ENCODE measurements at places on chromosomes 12 and 14. TPM values are rescaled to one million over a fixed set of nuclear protein-coding genes. Genes with fewer than 3 reads are reported as not detected.

DNA sequence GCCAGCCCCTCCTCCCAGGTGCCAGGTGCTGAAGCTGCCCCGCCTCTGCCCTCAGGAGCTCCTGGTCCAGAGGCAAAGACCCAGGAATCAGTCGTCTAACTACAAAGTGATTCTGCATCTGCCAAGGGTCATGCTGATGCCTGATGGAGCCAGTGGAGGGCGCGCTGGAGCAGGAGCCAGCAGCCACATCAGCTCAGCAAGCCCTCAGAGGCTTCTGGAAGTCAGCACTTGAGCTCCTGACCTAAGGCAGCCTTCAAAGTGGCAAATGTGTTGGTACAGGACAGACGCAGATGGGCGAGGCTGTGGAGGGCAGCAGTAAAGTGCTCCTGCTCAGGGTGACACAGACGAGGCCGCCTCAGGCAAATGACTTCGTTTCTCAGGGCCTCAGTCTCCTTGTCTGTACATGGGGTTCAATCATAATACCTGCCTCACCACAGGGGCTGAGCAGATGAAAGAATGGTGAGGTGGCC is 10.9 kb downstream of the C12orf43 start:
- no peak for DNase-seq

GRCh38 chr14:38412654-38413053 is 156.8 kb upstream of the CLEC14A start:
- no peak for DNase-seq

DNA sequence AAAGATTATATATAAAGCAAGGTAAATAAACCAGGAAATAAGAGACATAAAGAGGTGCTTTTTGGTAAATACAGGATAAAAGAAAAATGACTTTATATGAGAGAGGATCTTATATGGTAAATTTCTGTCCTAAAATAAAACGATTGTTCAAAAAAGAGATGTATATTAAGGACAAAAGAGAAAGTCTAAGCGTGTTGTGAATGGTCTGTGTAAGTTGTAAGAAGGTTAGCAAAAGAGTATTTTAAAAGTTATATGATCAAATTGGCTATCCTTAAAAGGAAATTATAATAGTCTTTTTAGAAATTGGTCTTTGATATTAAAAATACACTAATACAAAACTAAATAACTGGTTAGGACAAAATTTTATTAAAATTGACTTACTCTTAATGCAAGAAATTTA is 14.1 kb upstream of the ACSM4 start:
- DNase-seq, result no peak

GRCh38 chr12:5200278-5201087 is 156.8 kb downstream of the KCNA5 start:
- no peak for DNase-seq

DNA sequence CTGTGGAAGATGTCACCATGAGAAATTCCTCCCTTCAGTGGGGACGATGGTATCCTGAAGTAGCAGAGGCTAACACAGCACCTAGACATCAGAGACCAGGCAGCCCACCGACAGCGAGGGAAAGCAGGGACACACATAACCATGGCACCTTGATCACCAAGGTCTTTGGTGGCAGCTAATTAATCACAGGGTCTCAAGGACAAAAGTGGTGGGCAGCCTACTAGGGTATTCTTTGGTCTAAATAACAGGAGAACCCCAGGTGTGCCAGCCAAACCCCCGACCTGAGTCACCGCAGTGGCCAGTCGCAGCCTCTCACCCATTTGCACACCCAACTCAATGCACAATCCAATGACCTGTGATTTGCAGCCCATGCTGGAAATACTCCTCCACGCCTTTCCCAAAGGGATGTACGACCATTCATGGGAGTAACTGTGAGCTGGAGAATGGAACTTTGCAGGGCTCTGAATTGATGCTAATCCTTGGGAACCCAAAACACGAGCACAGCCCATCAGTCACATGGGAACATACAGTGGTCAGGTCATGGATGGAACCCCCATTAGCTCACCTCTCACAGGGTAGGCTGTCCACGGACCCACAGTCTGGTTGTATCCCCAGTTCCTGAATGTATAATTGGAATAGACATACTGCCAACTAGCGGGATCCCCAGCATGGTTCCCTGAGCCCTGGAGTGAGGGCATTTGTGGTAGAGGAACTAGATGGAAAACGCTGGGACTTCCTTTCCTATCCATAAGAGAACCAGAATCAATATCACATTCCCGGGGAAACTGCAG is 58.7 kb upstream of the C14orf180 start:
- DNase-seq, result no peak

GRCh38 chr14:44170556-44170955 is 336.5 kb downstream of the FSCB start:
- DNase-seq, result no peak

DNA sequence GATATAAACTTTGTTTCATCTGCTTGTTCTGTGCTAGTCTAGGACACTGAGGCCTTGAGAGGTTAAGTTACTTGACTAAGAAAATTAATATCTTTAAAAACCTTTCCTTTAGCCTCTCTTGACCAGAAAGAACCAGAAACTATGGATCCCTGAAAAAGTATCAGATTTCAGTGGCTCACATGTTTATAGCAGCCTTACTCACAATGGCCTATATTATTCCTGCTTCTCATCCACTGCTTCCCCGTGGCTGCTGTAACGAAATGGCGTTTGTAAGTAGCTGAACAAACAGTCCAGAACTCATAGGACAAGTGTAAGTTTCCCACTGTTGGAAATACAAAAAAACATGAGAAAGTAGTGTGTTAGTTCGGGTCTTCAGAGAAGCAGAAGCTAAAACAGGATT is 3.2 kb upstream of the PYGL start:
- no peak for DNase-seq

GRCh38 chr12:56374726-56375597 is 12.3 kb upstream of the APOF start:
- DNase-seq, result no peak

DNA sequence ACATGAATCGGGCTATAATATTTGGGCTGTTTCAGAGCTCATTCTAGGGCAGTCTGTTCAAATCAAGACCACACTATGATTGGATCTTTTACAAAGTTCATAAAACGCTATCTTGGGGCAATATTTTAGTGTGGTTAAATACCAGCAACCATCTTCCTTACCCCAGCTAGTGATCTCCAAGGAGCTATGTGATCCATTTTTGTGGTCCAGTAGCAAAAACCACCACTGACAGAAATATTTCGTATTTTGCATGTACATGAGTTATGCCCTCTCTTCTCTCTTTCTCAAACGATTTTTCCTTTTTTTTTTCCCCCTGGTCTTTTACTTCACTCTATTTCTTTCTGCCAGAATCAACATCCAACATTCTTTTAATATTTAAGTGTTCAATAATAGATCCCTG is 280.6 kb upstream of the KITLG start:
- DNase-seq, result no peak

DNA sequence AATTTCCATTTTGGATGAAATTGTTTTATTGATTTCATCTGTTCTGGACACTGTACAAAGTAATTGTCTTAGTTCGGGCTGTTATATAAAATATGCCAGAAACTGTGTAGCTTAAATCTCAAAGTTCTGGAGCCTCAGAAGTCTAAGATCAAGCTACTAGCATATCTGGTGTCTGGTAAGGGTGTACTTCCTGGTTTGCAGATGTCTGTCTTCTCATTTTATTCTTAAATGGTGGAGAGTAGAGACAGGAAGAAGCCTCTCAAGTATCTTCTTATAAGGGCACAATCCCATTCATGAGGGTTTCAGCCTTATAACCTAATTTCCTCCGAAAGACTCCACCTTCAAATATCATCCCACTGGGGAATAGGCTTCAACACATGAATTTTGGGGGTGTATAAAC is 51.3 kb downstream of the MON2 start:
- no peak for DNase-seq

DNA sequence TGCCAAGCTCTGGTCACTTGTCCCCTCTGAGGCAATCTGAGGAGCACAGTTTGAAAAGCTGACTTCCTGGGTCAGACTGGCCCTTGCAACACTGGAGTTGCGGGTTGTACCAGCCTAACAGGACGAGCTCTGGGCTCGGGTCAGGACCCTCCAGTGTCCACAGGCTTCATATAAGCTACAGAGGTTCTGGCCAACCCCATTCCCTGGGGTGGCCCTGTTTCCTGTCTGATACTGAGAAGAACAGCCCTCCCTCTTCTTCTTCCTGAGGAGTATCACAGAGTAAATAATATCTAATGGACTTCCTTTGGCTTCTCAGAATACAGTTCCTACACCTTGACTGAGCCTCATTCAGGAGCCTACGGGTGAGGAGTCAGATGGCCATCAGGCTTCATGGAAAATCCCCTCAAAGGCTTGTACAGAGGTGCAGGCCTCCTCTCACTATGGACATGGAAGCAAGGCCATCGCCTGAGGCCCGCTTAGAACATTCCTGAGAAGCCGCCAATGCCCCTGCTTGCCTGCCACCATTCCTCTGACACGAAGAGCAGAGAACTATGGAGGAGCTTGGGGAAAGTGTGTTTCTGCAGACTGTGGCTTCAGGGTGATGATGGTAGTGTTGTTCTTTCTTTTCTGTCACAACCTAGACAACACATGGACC is 28.5 kb upstream of the ANO2 start:
- DNase-seq, result no peak

GRCh38 chr12:95126076-95126475 is 52.7 kb upstream of the NR2C1 start:
- no peak for DNase-seq

GRCh38 chr14:105666420-105666819 is 140.0 kb downstream of the TMEM121 start:
- no peak for DNase-seq

DNA sequence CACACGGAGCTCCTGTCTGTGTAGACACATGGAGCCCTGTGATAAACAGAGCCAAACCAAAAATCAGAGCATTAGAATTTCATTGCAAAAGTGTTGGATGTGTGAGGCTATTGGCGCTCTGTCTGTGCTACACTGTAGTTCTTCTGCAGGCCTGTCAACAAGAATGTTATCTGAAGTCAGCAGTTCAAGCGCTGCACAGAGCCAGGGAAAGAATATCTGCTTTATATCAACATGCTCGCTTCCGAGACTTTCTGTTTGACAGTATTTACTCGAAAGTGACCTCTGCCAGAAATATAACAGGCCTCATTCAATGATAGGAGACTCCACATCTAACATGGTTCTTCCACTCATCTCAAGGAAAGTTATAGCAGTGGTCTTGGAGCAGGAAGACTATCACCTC is 118.3 kb downstream of the CCER1 start:
- no peak for DNase-seq

GRCh38 chr14:103763730-103764488 is 48.3 kb downstream of the ZFYVE21 start:
- DNase-seq, result no peak

DNA sequence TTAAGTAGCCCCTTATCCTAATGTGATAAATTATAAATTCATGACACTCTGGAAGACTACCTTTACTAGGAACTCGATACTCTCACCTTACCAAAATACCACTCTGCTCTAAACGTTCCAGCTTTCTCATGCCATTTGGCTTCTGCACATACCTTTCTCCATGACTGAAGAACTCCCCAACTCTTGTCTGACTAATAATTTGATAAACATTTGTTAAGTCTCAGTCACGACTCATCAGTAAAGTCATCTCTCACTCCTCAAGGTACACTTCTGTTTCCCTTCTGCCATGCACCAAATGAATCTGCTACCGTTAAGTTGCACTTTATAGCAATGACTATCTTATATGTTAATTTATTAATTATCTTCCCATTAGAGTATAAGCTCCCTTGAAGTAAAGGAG is 498.3 kb upstream of the NOVA1 start:
- DNase-seq, result no peak

- DNase-seq, result no peak
Observed at GRCh38 chr12:131615326-131616042, 95.4 kb upstream of the SFSWAP start.

- DNase-seq, result no peak
Observed at GRCh38 chr14:94702629-94703028, 67.3 kb downstream of the GSC start.

DNA sequence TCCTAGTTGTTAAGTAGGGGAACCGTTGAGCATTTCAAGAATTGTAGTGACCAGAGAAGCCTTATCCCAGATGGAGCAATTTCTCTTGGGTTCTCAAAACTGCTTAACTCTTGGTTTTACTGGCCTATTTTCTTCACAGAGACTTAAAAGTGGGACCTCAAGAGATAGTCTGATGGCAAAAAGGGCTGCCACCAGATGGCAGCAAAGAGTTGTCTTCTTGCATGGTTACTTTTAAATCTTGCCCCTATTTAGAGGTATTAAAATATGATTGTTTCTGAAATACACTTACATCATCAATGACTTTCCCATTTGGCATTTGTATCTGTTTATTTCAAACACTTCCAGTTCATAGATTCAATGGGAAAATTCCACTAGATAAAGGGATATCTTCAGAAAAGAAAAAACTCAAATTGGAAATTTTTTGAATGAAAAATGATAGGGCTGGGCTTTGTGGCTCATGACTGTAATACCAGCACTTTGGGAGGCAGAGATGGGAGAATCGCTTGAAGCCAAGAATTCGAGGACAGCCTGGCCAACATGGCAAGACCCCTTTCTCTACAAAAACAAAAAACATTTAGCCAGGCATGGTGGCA is 69.9 kb upstream of the CNTN1 start:
- DNase-seq, result no peak

GRCh38 chr12:26790645-26790994 is 42.4 kb downstream of the ITPR2 start:
- DNase-seq, result no peak

- no peak for DNase-seq
Observed at GRCh38 chr14:92644171-92644969, 104.1 kb downstream of the LGMN start.

GRCh38 chr14:32507029-32507984 is 178.2 kb downstream of the AKAP6 start:
- no peak for DNase-seq

GRCh38 chr14:93137864-93138263 is 22.1 kb upstream of the ITPK1 start:
- DNase-seq, result no peak

GRCh38 chr14:34425095-34425851 is 36.8 kb downstream of the SPTSSA start:
- no peak for DNase-seq

DNA sequence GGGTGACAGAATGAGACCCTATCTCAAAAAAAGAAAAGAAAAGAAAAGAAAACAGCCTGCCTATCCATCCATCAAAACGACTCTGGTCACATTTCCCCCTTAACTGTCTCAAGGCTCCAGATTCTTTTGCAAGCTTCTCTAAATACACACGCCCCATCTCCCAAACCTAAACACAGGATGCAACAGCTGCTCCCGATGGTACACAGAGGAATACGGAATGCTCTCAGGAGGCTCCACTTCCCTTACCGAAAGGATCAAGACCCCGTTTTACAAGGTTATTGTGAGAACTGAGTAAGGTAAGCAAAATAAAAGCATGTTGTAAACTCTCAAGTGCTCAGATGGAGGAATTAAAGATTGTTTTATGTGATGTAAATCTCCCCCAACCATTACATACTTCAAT is 62.3 kb downstream of the NT5DC3 start:
- DNase-seq, result no peak

The MFAP5 gene
- polyA plus RNA-seq, result 0.24 TPM

The GRIP1 gene
- 26.7 TPM for polyA plus RNA-seq

The CLEC7A gene
- 2.5 TPM for polyA plus RNA-seq

The REM2 gene
- polyA plus RNA-seq, result 1.5 TPM

The CPNE8 gene
- 14.6 TPM for polyA plus RNA-seq

The GLIPR1L2 gene
- 3.4 TPM for polyA plus RNA-seq

The GALNT6 gene
- 5.0 TPM for polyA plus RNA-seq

The NTN4 gene
- 119 TPM for polyA plus RNA-seq

The TFCP2 gene
- polyA plus RNA-seq, result 54.1 TPM

The FAM186B gene
- 0.98 TPM for polyA plus RNA-seq

The PRPH gene
- polyA plus RNA-seq, result 0.34 TPM

The SAMD15 gene
- 9.0 TPM for polyA plus RNA-seq

Measured in renal cortex interstitium (tissue), 15 donors.